ENCODE measurements at places on chromosomes 11 and 22. TPM values are rescaled to one million over a fixed set of nuclear protein-coding genes. Genes with fewer than 3 reads are reported as not detected.

Gene PHETA2
- total RNA-seq, result 15.4 TPM

Gene PTPRJ
- 7.3 TPM for total RNA-seq

Gene KCNK7
- total RNA-seq, result not detected

Gene PHF21A
- total RNA-seq, result 21.5 TPM

Gene CASP12
- not detected for total RNA-seq

Gene FOLR1
- not detected for total RNA-seq

Gene OR6T1
- not detected for total RNA-seq

Gene PRR33
- total RNA-seq, result not detected

Gene CCDC15
- total RNA-seq, result 0.97 TPM

Gene CPT1B
- total RNA-seq, result 1.8 TPM

Gene FOLR2
- total RNA-seq, result not detected

Gene KRTAP5-9
- not detected for total RNA-seq

Gene PIH1D2
- total RNA-seq, result 0.32 TPM

Gene MS4A3
- total RNA-seq, result not detected

Gene NXPE4
- not detected for total RNA-seq

Gene C22orf15
- total RNA-seq, result not detected

Gene PHOX2A
- total RNA-seq, result not detected

Gene NRGN
- 0.36 TPM for total RNA-seq

Gene CALCA
- total RNA-seq, result not detected

Gene CFAP300
- 10.8 TPM for total RNA-seq

Gene MS4A15
- not detected for total RNA-seq

Gene BRSK2
- 0.16 TPM for total RNA-seq

Gene SERPIND1
- total RNA-seq, result under 0.01 TPM

Gene GPR83
- total RNA-seq, result not detected

Gene SLC15A3
- total RNA-seq, result 16.0 TPM

Gene TTC36
- not detected for total RNA-seq

Gene POTEH
- total RNA-seq, result not detected

Gene OR8D4
- total RNA-seq, result not detected

Gene SCN4B
- not detected for total RNA-seq

Gene PAMR1
- 206 TPM for total RNA-seq

Gene OR52E8
- total RNA-seq, result not detected

Gene RAPSN
- total RNA-seq, result not detected

Gene NECTIN1
- 5.8 TPM for total RNA-seq

Gene ANKK1
- total RNA-seq, result not detected

Gene HBE1
- total RNA-seq, result not detected

Gene FXYD2
- not detected for total RNA-seq

Gene KCNJ5
- total RNA-seq, result not detected

Gene GLYATL1
- 2.0 TPM for total RNA-seq

Gene SLCO2B1
- total RNA-seq, result 0.32 TPM

Gene ZNF215
- 3.1 TPM for total RNA-seq

Gene TNNI2
- not detected for total RNA-seq

Gene RHOD
- 11.5 TPM for total RNA-seq

Gene C11orf52
- total RNA-seq, result 0.65 TPM

Gene CD3D
- not detected for total RNA-seq

Gene OR8A1
- total RNA-seq, result not detected

Gene SLC25A22
- 26.9 TPM for total RNA-seq

Gene APOL1
- 4.9 TPM for total RNA-seq

Gene SCGB1C1
- total RNA-seq, result not detected

Gene YPEL4
- total RNA-seq, result not detected

Gene KCNJ11
- total RNA-seq, result not detected

Gene MPST
- 111 TPM for total RNA-seq
